ENCODE measurements at places on chromosomes 1 and 21. TPM values are rescaled to one million over a fixed set of nuclear protein-coding genes. Genes with fewer than 3 reads are reported as not detected.

DNA sequence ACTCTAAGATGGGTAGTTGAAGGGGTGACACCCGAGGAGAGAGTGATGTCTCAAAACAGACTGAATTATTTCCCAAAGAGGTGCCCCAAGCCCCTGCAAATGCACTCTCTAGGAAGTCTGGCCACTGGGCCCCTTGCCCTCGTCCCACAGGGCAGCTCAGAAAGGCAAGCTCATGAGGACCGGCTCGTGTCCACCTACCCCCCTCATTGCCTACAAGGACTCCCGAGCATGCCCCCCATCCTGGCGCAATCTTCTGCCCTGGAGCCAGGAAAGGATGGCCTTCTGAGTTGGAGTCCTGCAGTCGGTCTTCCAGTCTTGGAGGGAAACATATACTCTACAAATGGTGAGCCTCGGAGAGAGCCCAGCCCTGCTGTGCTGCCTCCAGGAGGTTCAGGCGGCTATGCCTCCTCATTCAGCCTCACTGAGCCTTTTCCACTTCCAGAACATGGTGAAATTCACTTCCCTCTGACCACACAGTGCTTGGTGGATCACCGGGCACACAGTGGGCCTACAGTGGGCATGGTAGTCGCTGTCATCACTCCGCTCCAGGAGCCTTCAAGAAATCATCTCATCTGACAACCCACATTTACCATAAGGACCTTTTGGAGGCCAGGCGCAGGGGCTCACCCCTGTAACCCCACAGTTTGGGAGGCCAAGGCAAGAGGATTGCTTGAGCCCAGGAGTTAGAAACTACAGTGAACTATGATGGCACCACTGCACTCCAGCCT, 5.8 kb upstream of the WNT3A start:
- no peak for DNase-seq

- no peak for DNase-seq
These were observed 657.4 kb upstream of the ADGRL4 start for GRCh38 chr1:79663916-79664315.

- peak; percentile 90 for DNase-seq
These were observed 59.3 kb downstream of the GPR88 start for GRCh38 chr1:100597061-100597741.

DNA sequence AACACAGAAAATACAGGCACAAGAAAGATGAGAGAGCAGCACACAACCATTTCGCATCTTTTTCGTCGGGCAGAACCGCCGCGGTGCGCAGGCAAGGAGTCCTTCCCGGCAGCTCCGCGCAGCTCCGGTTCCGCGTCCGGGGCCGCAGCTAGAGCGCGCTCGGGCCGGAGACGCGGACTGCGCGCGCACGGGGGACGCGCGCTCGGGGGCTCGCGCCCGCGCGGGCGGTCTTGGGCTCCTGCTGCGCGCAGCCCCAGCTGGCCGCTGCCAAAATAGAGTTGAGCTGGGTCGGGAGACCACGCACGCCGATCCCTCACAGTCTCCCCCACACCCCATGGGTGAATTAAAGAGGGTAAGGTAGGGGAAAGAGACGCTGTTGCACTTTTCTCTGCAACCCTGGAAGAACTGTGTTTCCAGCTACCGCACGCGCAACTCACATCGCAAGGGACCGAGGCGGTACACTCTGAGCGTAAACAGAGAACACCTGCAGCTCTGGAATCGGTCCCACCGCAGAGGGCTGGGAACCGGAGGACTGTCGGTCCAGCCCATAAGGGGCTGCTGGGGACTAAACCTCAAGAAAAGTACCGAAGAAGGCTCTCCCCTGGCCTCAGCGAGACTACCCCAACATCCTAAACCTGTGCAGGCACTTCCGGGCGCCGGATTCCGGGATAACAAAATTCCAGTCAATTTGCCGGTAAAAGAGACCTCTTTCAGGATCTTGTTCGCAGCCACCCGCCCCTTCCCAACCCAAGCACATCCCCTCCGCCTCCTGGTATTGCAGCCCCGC, 1.7 kb downstream of the NR5A2 start:
- peak; percentile 36 for DNase-seq

DNA sequence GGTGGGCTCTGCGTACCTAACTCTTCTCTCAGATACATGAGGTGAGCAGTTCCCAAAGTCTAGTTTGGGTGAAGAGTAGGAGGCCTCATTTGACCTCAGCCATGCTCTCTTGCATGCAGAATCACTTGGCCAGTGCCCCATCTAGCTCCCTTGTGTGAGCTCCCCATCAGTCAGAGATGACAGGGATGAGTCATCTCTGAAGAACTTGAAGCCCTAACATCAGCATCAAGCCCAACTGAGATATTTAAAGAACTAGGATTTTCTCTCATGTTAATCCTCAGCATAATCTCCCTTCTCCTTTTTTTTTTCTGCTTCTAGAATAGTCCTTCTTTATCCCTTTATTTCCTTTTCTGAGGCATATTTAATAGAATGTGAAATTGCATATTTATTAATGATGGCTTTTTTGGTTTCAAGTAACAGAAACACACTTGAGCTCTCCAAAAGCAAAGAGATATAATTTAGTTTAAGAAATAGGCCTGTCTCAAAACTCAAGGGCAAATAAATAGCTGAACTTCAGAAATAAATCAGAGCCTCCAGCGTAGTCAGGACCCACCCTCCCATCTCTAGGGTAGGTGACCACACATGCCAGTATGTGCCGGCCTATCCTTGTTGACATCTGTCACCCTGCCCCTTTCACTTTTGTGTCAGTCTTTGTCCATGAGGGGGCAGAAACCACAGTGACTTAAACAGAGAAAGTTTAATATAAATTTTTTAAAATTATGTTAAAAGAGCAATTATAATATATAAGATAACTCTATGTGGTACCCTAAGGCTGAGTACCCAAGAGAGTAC, 112.3 kb downstream of the TSEN15 start:
- DNase-seq = peak; percentile 89

DNA sequence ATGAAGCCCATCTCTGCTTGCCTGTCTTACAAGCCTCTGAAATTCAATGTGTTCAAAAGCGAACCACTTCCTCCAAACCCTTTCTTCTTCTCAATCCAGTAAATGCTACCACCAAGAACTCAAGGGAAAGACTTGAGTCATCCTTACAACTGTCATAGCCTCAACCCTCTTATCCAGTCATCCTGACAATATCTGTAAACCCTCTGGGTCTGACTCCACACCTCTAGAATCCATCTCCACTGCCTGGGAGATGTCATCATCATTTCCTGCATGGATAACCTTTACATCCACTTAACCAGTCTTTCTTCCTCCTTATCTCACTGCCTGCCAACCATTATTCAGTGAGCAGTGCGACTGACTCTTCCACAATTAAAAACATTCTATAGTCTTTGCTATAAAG, 441.1 kb downstream of the SETD4 start:
- peak; percentile 93 for DNase-seq

- DNase-seq = no peak
These were observed 123.4 kb downstream of the SIK1 start for GRCh38 chr21:43303275-43304178.

GRCh38 chr1:94026619-94027380, 94.1 kb downstream of the ABCA4 start:
- no peak for DNase-seq

- no peak for DNase-seq
These were observed 230.4 kb upstream of the PLD5 start for GRCh38 chr1:242754926-242755325.

DNA sequence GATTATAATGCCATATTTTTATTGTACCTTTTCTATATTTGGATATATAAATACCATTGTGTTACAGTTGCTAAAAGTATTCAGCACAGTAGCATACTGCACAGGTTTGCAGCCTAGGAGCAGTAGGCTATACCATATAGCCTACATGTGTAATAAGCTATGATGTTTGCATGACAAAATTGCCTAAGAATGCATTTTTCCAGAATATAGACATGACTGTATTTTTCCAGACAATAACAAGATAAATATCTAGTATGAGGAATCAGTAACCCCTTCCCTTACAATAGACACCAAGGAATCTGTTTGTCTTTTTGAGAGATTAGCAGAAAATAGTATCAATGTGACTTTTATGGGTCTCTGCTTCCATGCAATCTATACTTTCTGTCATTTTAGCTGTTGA, 228.6 kb downstream of the GRIK1 start:
- DNase-seq = no peak

GRCh38 chr1:20998826-20999225, 177.9 kb downstream of the EIF4G3 start:
- no peak for DNase-seq

GRCh38 chr1:61241973-61242381, 159.6 kb downstream of the NFIA start:
- DNase-seq = no peak

GRCh38 chr1:91526496-91526895, 25.8 kb downstream of the CDC7 start:
- peak; percentile 94 for DNase-seq

- DNase-seq = no peak
These were observed 280.3 kb downstream of the LTN1 start for GRCh38 chr21:28712411-28712810.

DNA sequence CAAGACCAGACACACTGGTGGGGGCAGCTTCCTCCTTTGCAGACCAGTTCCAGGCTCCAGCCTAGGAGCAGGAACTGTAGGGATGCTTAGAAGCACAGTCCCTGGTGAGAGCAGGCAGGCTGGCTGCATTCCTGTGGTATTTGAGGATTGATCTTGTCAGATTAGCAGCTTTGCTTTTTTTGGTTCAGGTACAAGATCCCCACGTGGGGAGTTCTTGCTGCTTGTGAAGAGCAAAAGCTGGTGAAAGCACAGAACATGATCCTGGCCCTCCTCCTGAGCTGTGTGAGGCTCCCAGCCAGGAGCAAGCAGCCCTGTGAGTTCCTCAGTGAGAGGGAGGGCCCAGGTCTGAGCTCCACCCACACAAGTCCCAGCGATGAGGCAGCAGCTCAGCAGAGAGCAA, 75.3 kb upstream of the ARTN start:
- DNase-seq = peak; percentile 99

GRCh38 chr1:175364424-175365076, 172.0 kb upstream of the KIAA0040 start:
- no peak for DNase-seq

DNA sequence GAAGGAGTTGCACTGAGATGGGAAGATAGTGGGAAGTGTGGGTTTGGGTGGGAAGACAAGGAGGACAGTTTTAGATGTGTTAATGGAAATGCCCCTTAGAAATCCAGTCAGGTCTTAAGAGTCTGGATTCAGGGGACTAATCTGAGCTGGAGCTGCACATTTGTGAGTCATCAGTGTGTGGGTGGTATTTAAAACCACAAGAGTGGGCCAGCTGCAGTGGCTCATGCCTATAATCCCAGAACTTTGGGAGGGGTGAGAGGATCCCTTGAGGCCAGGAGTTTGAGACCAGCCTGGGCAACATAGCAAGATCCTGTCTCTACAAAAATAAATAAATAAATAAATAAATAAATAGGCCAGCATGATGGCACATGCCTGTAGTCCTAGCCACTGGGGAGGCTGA, 40.9 kb upstream of the SLC6A9 start:
- peak; percentile 98 for DNase-seq

Gene TCHH
- polyA plus RNA-seq = not detected

Gene NTMT2
- polyA plus RNA-seq = not detected

Gene LPAR3
- polyA plus RNA-seq = 0.07 TPM

Gene CCDC27
- not detected for polyA plus RNA-seq

Gene CLK2
- polyA plus RNA-seq = 61.2 TPM
